ENCODE measurements at places on chromosomes 2 and 18.

DNA sequence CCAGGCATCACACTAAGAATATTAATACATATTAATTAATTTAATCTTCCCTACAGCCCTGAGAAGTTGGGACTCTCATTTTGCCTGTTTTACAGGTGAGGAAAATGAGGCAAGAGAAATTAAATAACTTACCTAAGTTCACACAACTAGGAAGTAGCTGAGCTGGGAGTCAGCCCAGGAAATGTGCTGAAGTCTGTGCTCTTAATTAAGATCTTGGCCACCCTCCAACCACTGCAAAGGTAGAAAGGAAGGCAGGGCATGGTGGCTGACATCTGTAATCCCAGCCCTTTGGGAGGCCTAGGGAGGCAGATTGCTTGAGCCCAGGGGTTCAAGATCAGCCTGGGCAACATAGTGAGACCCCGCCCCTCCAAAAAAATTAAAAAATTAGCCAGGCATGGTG is 12.9 kb upstream of the MGAT4A start:
- DNase-seq = no peak

DNA sequence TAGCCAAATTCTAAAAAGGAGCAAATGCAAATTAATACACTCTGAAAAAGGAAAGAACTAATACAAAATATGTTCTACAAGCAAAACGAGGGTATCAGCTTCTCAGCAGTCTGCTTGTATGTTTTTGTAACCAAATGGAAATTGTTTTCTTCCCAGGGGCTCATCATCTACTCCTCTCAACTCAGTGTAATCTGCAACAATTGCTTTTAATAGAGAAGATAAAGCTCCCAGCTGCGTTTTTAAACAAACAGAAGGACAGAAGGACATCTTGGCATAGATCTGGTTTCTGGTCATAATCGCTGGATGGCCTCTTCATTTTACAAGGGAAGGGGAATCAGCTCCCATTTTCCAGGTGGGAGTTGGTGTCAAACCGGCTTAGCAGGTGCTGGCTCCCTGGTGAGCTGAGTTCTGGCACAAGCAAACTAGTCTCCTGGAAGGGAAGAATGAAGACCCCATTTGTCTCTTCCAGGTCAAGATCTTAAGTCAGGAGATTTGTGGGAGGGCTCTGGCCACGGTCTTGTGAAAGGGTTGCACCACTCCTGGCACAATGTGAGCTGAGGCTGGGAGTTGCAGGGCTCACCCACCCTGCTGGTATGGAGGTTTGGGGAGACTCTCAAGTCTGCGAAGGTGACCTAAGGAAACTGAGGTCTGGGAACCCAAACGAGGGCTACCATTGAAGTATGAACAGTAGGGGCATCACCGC is 41.6 kb downstream of the NPPC start:
- no peak for DNase-seq

DNA sequence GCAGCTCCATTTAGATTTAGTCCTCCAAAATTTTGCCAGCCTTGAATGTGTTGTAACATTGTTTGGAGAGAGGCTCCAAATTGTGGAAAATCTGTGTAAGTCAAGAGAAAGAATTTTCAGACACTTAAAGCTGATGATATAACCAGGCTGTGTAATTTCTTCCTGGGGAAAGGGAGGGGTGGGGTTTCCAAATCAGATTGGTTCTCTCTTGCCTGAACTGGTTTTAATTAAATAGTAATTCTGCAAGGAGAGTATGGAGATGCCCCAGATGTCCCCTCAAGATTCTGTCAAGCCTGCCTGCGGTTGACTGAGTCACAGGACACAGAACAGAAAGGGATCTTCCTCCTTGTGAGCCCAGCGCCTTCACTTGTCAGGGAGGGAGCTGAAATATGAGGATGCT is 54.5 kb downstream of the C18orf63 start:
- DNase-seq = no peak

GRCh38 chr18:5419030-5419429 is 123.5 kb upstream of the ZBTB14 start:
- DNase-seq = no peak

DNA sequence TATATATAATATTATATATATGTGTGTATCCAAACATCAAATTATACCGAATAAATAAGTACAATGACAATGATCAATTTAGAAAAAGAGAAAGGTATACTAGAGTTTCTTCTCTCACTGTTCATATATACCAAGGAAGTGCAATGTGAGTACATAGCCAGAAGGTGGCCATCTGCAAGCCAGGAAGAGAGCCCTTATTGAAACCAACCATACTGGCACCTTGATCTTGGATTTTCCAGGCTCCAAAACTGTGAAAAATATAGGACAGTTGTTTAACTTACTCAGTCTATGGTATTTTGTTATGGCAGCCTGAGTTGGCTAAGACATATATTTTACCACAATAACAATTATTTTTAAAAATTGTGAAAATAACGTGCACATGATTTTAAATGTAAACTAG is 1490.2 kb upstream of the SLC39A10 start:
- DNase-seq = peak; percentile 6
